RPMI8226 (cell line): ENCODE measurements at places on chromosomes 4 and X.

DNA sequence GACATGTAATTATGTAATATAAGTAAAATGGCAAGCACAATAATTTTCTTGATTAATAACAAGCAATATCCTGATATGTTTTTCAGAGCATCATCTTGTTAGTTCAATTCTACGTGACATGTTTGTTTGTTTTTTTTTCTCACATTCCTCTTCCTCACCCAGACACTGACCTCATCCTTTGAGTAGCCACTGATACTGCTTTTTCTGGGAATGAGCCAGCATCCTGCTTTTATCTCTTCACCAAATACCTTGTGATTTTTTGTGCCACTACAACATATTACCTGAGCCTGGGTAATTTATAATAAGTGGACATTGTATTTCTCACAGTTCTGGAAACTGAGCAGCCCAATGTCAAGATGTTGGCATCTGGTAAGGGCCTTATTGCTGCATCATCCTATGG lies 484.0 kb downstream of the NAF1 start:
- no peak for DNase-seq

- no peak for DNase-seq
Measured at GRCh38 chr4:136927172-136927571, 605.1 kb downstream of the PCDH18 start.

DNA sequence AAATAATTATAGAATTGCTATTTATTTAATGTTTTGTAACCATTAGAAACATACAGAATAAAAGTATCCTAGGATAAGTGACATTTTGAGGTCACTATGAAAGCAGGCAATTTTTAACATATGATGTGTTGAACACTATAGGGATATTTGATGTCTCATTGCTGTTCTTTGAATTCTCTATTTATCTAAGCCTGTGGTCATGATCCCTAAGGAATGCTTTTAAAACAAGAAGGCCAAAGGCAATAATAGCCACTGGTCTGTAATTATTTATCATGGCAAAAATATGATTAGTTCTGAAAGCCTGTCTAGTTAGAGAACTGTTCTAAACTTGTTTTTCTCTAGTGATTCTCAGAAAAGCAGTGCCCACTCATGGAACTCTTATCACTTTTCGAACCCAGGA lies 186.6 kb downstream of the RPA4 start:
- DNase-seq: no peak

- no peak for DNase-seq
Measured at GRCh38 chr4:73609706-73610105, 10.5 kb downstream of the RASSF6 start.

DNA sequence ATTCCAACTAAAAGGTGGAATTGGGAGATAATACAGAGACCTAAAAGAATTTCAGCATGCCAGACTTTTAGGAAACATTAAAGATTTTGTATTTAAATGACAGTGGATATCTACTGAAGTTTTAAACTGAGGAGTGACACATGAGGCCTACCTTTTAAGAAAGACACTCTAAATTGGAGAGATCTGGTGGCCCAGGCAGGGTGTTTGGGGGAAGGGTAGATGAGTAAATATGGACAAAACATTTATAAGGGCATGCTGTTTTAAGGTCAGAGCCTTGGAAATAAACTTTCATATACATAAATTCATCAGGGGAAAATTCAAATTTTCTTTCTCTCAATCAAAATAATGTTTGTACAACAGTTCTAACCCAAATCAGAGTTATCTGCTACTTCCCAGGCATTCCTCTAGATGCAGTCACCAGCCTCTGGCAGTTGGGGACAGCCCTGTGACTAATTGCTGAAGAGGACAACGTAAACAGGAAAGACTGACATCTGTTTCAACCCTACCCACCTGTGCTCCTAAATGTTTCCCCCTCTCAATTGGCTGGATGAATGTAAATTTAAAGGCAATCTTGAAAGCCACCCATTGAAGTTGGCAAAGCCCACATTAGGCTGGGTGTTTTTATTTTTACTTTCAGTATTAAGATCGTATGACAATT lies 1646.9 kb upstream of the ADGRL3 start:
- DNase-seq: peak; percentile 74

GRCh38 chrX:38108364-38108763 lies 102.0 kb downstream of the SYTL5 start:
- DNase-seq: no peak

DNA sequence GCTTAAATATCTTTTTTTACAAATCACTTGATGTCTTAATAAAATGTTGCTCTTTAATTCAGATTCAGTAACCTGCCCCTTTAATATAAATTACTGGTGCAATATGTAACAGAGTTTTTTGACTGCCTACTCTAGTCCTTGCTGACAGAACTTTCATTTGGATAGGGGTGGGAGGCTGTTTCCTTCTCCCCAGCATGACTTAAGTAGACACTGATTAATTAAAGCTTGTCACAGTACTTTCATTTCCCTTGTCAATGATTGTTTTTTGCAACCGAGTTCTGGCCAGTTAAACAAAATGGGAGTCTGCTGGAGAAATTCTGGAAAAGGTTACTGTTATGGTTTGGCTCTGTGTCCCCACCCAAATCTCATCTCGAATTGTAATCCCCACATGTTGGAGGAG lies 37.3 kb upstream of the BBS12 start:
- no peak for DNase-seq

- no peak for DNase-seq
Measured at GRCh38 chrX:155169881-155170280, 46.4 kb upstream of the VBP1 start.

GRCh38 chr4:183147983-183148382 lies 48.9 kb downstream of the WWC2 start:
- no peak for DNase-seq

- DNase-seq: no peak
Measured at GRCh38 chr4:116180157-116180601, 905.2 kb downstream of the TRAM1L1 start.

GRCh38 chr4:56619160-56619559 lies 61.9 kb downstream of the HOPX start:
- DNase-seq: no peak

GRCh38 chrX:29196501-29196900 lies 609.3 kb downstream of the IL1RAPL1 start:
- no peak for DNase-seq

DNA sequence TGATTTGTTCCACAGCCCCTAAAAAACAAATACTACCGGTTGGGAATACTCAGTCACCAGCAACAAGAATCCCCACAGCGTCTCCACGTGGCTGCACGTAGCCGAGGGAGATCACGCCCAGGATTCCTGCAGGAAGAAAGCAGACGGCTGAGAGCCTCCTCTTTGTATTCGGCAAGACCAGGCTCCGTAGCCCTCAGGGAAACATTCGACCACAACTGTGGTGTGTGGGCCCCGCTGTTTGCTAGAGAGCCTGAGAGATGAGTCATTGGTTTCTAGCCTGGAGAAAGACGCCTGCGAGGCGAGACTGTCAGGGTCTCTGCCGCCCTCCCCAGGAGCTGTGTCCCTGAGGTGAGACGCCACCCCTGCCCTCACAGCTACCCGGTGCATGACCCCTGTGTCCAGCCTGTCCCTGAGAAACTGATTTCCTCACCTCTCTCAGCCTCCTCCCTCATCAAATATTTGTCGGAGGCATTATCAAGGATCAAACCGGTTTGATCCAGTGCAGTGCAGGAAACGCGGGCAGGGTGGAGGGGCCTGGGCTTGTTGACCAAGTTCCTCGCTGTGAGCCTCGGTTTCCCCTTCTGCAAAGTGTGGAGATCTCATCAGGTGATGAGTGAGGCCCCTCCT lies 4.7 kb upstream of the S100P start:
- no peak for DNase-seq

GRCh38 chr4:104235967-104236366 lies 258.7 kb downstream of the CXXC4 start:
- no peak for DNase-seq

- no peak for DNase-seq
Measured at GRCh38 chrX:20374450-20374849, 107.7 kb upstream of the RPS6KA3 start.

DNA sequence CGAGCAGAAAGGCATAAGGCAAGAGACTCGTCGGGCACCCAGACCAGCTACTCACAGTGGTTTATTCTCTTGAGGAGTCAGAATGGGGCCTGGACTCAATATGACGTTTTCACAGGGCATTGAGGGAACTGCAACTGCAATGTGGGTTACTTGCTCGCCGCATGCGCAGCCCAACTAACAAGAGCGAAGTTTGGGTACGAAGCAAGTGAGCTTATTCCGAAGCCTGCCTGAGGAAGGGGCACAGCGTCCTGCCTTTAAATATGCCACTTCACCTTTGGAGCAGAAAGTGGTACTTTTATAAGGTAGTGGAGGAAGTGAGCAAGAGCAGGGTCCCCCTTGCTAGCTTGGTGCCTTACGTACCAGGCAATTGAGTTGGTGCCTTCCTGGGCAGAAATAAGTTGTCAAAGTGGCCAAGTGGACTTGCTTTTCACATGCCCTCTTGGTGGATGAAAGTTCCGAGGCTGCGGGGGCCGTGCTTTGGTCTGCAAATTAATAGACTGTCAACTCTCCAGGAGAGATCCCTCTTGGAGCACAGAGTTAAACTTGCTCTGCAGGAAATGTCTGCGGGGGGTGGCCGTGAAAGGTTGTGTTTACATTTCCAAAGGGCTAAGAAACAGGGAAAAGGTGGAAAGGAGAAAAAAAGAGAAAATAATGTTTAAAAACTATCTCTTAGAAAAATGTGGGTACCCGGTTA lies 480.4 kb downstream of the TRIML1 start:
- DNase-seq: no peak

- no peak for DNase-seq
Measured at GRCh38 chr4:113043591-113043990, 5.9 kb upstream of the ANK2 start.

- DNase-seq: no peak
Measured at GRCh38 chr4:86960557-86960961, 25.7 kb downstream of the AFF1 start.

DNA sequence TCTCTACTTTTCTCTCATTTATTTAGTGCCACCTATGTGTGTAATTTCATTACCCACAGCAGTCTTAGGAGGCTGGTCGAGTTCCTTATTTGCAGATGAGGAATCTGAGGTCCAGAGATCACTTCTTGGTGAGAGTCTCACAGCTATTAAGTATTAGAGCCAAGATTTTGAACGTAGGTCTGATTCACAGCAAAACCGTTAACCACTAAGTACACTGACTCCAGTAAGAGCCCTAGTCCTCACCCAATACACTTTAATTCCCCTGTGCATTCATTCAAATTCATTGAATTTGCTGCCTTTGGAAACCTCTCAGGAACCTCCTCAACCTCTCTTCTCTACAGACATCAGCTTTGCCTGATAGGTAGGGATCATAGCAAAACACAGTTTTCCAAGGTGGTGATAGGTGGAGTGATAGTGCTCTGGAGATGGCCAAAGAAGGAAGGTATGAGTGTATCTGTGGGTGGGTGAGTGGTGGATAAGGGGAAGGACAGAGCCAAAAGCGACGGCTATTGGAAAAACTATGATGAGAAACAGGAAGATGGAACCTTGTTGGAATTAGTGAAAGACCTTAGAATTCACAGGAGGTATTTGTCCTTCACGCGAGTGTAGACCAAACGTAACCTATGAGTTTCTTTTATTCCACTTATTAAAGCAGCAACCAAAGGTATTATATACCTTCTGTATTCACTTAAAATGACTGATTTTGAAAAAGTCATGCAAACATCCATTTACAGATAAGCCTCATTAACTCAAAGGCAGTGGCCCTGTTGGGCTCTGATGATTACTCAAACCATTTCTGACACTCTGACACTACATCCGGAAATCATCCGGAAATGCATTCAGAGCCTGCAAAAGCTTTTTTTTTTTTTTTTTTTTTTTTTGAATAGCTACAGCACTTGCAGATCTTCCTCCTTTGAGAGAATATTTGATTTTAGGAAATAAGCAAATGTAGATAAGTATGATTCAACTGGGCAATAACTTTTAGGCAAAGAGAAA lies 6.3 kb downstream of the FMR1 start:
- no peak for DNase-seq

DNA sequence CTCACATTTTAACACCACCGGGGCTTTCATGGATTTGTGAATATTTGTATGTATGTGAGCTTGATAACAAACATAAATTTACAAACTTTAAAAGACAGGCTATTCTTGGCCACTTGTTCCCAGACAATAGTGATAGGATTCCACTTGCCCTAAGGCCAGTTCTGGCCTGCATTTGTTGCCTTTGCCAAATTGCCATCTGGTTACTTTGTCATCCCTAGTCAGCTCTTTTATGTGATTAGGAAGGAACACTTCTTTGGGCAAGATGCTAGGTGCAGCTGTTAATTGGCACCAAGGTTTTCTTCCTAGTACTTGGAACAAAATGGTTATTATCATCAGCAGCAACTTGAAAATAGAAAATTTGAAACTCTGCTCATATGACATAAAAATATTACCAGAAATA lies 63.3 kb downstream of the CCSER1 start:
- no peak for DNase-seq

DNA sequence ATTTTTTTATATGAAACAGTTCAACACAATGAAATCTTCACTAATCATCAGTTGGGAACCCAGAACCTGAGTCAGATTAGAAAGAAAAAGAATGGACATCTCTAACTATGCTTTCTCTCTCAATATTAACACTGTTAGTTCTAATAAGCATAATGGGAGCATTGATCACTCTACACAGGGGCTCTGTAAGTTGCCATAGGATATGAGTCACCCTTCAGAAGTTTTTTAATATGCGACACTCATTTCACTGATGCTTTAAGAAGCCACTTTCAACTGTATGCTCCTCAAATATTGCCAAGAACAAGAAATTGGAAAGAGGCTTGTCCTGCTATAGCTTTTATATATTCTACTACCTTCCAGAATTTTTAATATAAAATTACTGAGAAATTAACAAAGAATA lies 187.0 kb downstream of the AASDH start:
- no peak for DNase-seq

DNA sequence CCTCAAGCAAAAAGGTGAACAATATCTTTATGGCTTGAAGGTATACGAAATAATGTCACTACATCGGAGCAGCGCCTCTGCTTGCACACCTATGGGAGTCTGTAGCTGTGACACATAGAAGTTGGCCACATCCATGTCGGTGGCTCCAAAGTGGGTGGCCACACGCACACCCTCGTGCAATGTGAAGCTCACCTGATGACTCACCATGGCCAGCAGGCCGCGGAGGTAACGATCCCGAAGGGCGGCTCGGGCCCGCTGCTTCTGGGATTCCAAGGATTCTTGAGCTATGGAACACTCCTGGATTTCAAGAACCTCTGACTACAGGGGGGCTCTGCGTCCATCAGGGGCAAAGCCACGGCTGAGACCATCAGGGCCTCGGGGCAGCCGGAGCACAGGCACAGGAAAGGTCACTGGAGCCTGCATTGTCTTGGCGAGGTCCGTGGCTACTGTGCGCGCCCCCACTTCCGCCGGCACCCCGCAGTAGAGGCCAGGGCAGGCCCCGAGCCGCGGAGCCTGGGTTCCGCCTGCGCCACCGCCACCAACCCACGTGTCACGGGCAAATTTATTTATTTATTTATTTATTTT lies 25.2 kb downstream of the NYX start:
- DNase-seq: no peak

- no peak for DNase-seq
Measured at GRCh38 chr4:125382995-125383394, 68.2 kb downstream of the FAT4 start.

GRCh38 chrX:24298191-24298590 lies 15.7 kb downstream of the SUPT20HL2 start:
- DNase-seq: no peak

GRCh38 chrX:49066278-49066677 lies 7.5 kb downstream of the CCDC120 start:
- no peak for DNase-seq

- DNase-seq: no peak
Measured at GRCh38 chr4:4618847-4619246, 77.0 kb upstream of the STX18 start.

GRCh38 chr4:140266958-140267568 lies 106.4 kb upstream of the SCOC start:
- no peak for DNase-seq

GRCh38 chr4:154781983-154782293 lies 866 bp downstream of the RBM46 start:
- no peak for DNase-seq
